A549 treated with DMSO at 1 μM for 4 hours (cell line): ENCODE measurements at places on chromosomes 3 and 15. TPM values are rescaled to one million over a fixed set of nuclear protein-coding genes. Genes with fewer than 3 reads are reported as not detected.

AP3B2 gene
- total RNA-seq, result 0.61 to 1.2 TPM (median 0.74 TPM) in 5 replicates

ACP3 gene
- total RNA-seq, result 0.02 TPM in 1 of 5 replicates, not detected in the others

IMPG2 gene
- 0.01 to 0.02 TPM (median 0.01 TPM) in 3 of 5 replicates, not detected in the others for total RNA-seq

GNAT1 gene
- total RNA-seq, result 0.09 TPM in 1 of 5 replicates, not detected in the others

PRR23C gene
- total RNA-seq, result not detected in 5 replicates

ZNF80 gene
- total RNA-seq, result not detected in 5 replicates

PAK6 gene
- total RNA-seq, result 0.14 to 0.56 TPM (median 0.31 TPM) in 5 replicates

HGD gene
- total RNA-seq, result 13.6 to 18.3 TPM (median 16.1 TPM) in 5 replicates

CCRL2 gene
- total RNA-seq, result 0.15 to 0.38 TPM (median 0.17 TPM) in 5 replicates

VEPH1 gene
- 0.07 to 0.14 TPM (median 0.07 TPM) in 3 of 5 replicates, not detected in the others for total RNA-seq

SGO1 gene
- 14.9 to 18.5 TPM (median 17.6 TPM) in 5 replicates for total RNA-seq

TM6SF1 gene
- 0.07 to 0.17 TPM (median 0.13 TPM) in 4 of 5 replicates, not detected in the other for total RNA-seq

OXTR gene
- total RNA-seq, result 7.8 to 11.7 TPM (median 10.2 TPM) in 5 replicates

TLR9 gene
- 0.06 TPM in 1 of 5 replicates, not detected in the others for total RNA-seq

TMC3 gene
- not detected in 5 replicates for total RNA-seq

AEN gene
- 80.2 to 111 TPM (median 94.3 TPM) in 5 replicates for total RNA-seq

SLC6A11 gene
- total RNA-seq, result 0.03 to 0.07 TPM (median 0.05 TPM) in 4 of 5 replicates, not detected in the other

TF gene
- total RNA-seq, result 0.68 to 1.4 TPM (median 0.83 TPM) in 5 replicates

MESP2 gene
- 0.37 to 0.65 TPM (median 0.62 TPM) in 5 replicates for total RNA-seq

CMTM6 gene
- 40.4 to 52.4 TPM (median 46.5 TPM) in 5 replicates for total RNA-seq
